ENCODE measurements at places on chromosomes 5 and 9. TPM values are rescaled to one million over a fixed set of nuclear protein-coding genes. Genes with fewer than 3 reads are reported as not detected.

DNA sequence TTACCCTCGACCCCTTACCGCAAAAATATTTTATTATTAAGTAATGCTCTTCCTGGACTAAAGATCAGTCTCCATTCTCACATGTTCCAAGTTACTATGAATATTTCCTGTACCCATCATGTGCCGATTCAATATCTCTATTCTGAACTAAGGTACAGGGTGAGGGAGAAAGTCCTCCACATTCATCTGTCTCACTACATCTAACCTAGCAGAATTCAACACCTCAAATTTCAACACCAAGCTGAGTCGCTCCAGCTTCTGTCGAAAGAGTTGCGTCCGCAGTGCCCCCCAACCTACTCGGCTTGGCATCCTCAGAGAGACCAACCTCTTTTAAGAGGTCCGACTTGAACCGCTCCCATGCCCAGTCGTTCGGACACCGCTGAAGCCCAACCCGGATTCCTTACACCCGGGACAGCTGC lies 1.0 kb downstream of the CERT1 start:
- H3K27me3 ChIP-seq = no peaks in the 10 kb centered on the region
- H3K36me3 ChIP-seq = peaks cover 25% of the 10 kb centered on the region
- H3K27ac ChIP-seq = peak overlapping the region; percentile 95

DNA sequence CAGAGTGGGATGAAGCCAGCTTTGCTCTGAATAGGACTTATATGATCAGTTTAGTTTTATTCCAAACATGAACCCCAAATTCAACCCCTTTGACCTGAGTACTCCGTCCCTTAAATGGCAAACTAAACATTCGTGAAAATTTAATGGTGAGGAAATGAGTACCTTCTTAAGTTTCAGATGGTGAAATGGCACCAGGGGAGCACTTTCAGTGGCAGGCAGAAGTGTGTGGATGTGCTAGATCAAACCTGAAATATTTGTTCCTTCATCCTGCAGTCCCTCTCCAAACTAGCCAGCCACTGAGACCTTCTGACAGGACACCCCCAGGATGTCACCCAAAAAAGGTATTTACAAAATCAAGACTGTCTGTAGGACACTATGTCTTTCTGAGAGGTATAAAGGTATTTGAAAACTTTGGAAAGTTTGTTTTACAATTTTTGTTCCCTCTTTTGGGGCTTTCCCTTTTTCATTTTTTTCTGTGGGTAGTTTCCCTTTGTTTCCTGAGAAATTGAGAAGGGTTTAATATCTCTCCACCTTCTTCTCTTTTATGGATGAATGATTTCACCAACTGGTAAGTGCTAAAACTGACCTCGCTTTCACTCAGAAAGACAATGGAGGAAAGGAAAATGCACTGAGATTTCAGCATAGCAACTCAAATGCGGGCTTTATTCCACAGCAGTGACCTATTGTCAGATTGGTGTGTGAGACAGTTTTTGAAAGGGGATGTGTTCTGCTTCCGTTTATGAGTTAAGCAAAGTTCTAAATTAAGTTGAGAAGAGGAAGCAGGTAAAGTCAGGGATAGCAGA lies 127.1 kb downstream of the TMC1 start:
- H3K27ac ChIP-seq = no peak overlapping the region
- no peak for DNase-seq
- peaks cover 10% of the 10 kb centered on the region for H3K27me3 ChIP-seq
- no peak overlapping the region for H3K4me3 ChIP-seq
- H3K36me3 ChIP-seq = no peaks in the 10 kb centered on the region

DNA sequence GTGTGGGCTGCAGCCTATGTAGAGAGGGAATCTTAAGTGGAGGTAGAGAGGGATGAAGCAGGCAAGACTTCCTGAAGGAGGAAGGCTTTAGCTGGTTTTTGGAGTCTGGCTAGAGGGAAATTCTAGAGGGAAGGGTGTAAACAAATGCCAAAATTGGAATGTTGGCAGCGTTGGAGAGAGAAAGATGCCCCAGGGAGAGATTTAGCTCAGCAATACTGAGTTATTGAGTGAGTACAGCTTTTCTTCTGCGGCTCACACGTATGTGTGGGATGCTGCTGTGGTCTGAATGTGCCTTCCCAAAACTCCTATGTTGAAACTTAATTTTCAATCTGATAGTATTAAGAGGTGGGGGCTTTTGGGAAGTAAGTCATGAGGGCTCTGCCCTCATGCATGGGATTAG lies 24.5 kb upstream of the GLRA1 start:
- no peaks in the 10 kb centered on the region for H3K36me3 ChIP-seq
- no peak for DNase-seq
- H3K4me3 ChIP-seq = no peak overlapping the region
- no peaks in the 10 kb centered on the region for H3K4me1 ChIP-seq
- H3K27me3 ChIP-seq = no peaks in the 10 kb centered on the region
- no peak overlapping the region for H3K27ac ChIP-seq

GRCh38 chr5:108727651-108728565 lies 19.8 kb upstream of the FER start:
- peaks cover 19% of the 10 kb centered on the region for H3K4me1 ChIP-seq
- DNase-seq = peak; percentile 59
- peak overlapping the region; percentile 75 for H3K27ac ChIP-seq
- peak overlapping the region; percentile 76 for H3K4me3 ChIP-seq
- peaks cover 49% of the 10 kb centered on the region for H3K27me3 ChIP-seq

FAM151B gene
- total RNA-seq = 1.0 TPM

All from activated naive CD8-positive, alpha-beta T cell treated with anti-CD3 and anti-CD28 coated beads, Interleukin-2, amount 10 ng/mL, durations not matched to agents 7 days and 5 days (primary cell).